ENCODE measurements at places on chromosomes 16 and 17. TPM values are rescaled to one million over a fixed set of nuclear protein-coding genes. Genes with fewer than 3 reads are reported as not detected.

The TOP2A gene
- 0.48 TPM for total RNA-seq

The CSH2 gene
- total RNA-seq: not detected

The RND2 gene
- 0.45 TPM for total RNA-seq

The CFAP52 gene
- not detected for total RNA-seq

The ST6GALNAC2 gene
- total RNA-seq: 5.5 TPM

The NOXO1 gene
- total RNA-seq: not detected

The PPM1E gene
- total RNA-seq: 0.13 TPM

The SCNN1B gene
- total RNA-seq: 4.4 TPM

The PDE6G gene
- total RNA-seq: 1.3 TPM

The STH gene
- not detected for total RNA-seq

The TP53TG3C gene
- total RNA-seq: not detected

The FNDC8 gene
- not detected for total RNA-seq

The KRT14 gene
- total RNA-seq: 1.00 TPM

The KRTAP1-5 gene
- not detected for total RNA-seq

The TAT gene
- not detected for total RNA-seq

The RCVRN gene
- total RNA-seq: 0.67 TPM
